ENCODE measurements at places on chromosomes 7 and 10.
A peak's percentile ranks its signal among the peaks of the same experiment; 100 is the strongest.

- DNase-seq: peak; percentile 76
These were observed 145.6 kb upstream of the SEMA3C start for GRCh38 chr7:81064426-81064825.

DNA sequence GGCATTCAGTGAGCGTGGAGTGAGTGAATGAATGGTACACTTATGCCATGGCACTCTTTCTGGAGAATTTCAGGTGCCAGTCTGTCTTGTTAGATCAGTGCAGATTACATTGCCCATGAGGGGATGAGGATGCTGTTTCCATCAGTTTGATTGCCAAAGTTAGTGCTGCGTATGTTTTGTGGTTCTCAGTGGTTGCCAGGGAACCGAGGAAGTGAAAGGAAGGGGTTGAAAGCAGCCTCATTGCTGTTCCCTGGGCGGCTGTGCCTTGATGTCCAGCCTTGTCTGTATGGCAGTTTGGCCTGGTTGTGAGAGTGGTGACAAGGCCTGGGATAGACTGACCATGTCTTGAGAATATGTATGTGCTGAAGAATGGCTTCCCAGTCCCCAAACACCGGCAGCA is 30.2 kb downstream of the WBP1L start:
- no peak for DNase-seq

DNA sequence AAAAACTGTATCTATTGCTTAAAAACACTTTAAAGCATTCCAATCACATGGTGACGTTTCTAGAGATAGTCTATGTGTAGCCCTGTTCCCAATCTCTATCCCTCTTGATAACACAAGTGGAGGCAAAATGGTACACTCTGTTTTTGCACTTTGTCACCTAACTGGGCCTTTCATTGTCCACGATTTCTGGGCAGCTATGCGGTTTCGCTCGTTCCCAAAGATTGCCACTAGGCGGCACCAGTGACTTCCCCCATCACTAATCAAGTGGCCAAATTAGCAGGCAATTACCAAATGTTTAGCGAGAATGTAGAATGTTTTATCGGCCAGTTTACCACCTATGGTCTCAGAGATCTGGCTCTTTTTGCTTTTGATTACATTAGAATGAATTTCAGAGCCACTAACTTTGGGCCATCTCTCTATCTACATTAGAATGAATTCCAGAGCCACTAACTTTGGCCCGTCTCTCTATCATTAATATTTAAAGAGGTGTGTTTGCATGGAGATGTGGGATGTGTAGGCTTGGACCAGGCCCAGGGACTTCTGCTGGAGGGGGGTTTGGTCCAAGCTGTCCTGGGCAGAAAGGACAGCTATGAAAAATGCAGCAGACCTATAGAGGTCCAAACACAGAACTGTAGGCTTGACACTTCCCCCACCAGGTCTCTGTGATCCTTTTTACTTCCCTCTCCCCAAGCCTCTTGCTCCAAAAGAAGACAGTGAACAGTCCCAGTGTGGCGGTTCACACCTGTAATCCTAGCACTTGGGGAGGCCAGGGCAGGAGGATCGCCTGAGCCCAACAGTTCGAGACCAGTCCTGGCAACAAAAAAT is 90.1 kb downstream of the EPC1 start:
- peak; percentile 18 for DNase-seq

GRCh38 chr10:123133541-123134342 is 2.0 kb upstream of the HMX3 start:
- DNase-seq: no peak

DNA sequence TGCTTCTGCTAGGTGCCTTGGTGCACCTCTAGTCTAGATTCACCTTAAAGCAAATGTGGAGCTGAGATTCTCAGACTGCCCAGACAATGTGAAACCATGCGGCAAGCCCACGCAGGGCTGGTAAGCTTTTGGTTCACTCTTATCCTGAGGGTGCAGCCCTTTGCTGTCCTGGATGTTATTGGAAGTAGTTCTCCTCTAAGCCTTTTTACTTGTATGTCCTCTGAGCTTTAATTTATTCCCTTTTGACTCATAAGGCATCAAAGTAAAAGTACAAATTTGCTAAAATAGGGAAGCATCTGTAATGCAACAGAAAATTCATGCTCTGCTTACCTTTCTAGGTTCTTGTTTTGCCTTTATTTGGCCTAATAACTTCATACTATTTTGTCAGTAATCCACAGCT is 186.8 kb downstream of the MACC1 start:
- no peak for DNase-seq

GRCh38 chr7:50818324-50818723 is 35.6 kb upstream of the GRB10 start:
- peak; percentile 3 for DNase-seq

- no peak for DNase-seq
These were observed 74.1 kb upstream of the C10orf90 start for GRCh38 chr10:126744571-126744970.

GRCh38 chr10:13373644-13374043 is 25.6 kb upstream of the SEPHS1 start:
- DNase-seq: no peak

Data from NCI-H524 (cell line).